ENCODE measurements at places on chromosomes 13 and 19.

DNA sequence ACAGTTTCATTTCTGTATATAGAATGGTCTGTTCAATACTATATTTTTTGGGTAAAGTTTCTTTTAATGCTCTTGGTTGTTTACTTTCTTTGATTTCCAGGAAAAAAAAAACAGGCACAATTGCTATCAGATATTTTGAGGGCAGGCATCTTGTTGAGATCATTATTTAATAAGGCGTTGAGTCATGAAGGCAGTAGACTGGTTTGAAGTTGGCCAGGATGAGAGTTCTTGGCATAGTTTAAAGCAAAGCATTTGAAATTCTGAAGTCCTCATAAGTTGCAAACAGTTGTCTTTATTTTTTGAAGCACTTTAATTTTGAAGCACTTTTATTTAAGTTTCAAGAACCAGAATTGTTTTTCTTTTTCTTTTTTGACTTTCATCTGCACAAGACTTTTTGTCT lies 2.6 kb upstream of the ZNF175 start:
- DNase-seq: no peak

GRCh38 chr19:53849237-53849676 lies 18.4 kb upstream of the MYADM start:
- DNase-seq: no peak

GRCh38 chr19:45598267-45599001 lies 3.6 kb downstream of the GPR4 start:
- DNase-seq: no peak

DNA sequence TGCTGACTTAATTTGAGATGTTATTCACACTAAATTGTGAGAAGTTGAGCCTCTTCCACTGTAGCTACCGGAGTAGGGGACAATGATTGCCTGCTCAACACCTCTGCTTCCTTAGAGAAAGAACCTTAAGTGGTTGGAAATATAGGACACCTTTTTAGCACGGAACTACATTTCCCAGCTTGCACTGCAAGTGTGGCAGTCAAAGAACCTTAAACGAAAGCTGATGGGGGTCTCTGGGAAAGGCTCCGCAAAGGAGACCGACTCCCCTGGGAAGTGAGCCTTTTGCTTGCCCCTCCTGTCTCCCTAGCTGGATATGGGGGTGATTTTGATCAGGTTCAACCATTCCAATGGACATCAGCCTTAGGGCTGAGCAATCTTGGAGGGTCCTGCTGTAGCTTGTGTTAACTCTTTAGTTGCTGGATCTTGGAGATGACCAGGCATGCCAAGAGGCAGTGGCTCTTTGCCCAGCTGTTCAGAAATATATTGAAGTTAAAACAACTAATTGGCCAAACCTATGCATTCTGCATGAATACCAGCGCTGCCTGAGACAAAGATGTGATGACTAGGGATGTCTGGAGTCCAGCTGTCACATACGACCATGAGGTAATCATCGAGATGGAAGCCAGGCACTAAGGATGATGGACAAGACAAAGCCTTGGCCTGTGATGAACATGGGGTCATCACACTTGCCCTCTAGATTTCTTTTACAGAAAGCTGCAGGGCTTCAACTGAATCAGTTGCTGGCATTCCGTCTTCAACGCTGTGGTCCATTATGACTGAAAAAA lies 286.5 kb downstream of the FOXO1 start:
- DNase-seq: no peak

DNA sequence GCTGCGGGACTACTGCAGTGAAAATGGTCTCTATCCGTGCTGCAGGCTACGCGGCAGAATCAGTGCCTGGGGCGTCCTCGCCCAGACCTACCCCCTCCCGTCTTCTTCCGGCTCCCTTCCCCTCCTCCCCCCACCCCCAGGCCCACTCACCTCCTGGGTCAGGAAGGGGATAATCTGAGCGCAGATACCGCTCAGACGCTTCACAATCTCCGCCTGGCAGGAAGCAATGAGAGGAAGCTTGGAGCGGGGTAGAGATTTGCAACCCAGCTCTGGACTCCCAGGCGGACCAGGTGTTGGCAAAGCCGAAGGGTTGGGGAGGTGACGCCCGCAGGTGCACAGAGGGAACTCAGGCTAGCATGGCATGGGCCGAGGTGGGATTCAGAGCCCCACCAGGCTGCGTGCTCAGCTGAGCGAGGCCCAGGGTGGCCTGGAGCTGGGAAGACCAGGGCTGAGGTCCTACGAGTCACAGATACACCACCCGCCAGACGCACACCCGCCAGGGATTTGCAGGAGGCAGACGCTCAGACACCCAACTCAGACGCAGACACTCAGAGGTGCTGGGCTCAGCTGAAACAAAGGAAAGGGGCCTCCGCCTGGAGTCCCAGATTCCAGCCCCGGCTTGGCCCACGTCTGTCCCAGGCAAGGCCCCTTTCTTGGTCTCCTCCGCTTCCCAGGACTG lies 4.1 kb downstream of the TLE2 start:
- no peak for DNase-seq

GRCh38 chr13:25803641-25804040 lies 248.2 kb downstream of the SHISA2 start:
- DNase-seq: no peak

DNA sequence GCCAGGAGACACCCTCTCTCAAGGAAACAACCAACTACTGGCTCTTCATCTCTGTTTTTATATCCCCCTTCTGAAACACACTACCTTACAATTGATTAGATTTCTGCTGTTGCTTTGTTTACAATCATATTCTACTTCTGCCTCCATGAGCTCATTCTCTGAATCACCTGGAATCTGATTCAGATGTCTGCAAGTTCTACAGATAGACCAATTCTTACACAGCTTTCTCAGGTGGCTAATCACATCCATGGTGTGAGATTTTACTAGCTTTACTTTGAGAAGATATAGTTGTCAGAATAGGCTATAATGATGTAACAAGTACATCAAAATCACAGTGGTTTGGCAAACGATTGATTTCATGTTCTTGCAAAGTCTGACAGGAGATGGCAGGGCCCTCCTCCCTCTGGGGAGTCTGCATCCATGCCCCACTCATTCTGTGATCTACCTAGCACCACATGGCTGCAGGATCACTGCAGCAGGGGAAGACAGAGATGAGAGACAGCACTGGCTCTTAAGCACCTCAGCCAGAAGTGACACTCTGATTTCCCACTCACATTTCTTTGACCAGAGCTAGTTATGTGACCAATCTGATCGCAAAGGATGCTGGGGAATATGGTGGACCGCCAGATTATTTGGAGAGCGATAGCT lies 243.7 kb downstream of the FOXO1 start:
- no peak for DNase-seq

DNA sequence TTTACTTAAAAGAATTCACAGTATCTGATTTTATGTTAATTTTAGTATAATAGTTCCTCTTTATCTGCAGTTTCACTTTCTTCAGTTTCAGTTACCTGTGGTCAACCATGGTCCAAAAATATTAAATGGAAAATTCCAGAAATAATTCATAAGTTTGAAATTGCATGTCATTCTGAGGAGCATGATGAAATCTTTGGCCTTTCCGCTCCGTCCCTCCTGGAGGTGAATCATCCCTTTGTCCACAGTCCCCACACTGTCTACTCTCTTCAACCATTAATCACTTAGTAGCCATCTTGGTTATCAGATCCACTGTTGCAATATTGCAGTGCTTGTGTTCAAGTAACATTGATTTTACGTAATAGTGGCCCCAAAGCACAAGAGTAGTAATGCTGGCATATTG lies 26.9 kb downstream of the SLITRK6 start:
- no peak for DNase-seq

- DNase-seq: no peak
Measured at GRCh38 chr19:51082611-51083010, at the start of gene KLK14. Gene KLK14, minus strand, starts transcription at chr19:51082887. Its CDS starts 273 bp downstream, at chr19:51082614.

DNA sequence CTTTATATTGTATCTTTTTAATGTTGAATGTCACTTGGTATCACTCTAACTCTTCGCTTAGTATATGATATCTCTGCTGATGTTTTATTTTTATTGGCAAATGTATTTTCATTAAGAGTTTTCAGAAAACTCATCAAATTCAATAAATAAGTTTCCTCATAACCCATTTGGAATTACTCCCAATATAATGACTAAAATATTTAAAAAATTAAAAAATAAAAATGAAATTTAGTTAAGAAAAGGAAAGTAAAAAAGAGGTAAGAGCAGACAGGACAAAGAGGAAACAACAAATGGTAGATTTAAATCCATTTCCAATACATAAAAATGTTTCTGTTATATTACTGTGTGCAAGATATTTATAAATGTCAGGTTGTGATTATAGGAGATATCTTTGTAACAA lies 548.9 kb upstream of the SPRY2 start:
- DNase-seq: no peak

- DNase-seq: no peak
Measured at GRCh38 chr13:42891591-42891990, 100.5 kb downstream of the EPSTI1 start.

Measured in memory B cell (primary cell).